ENCODE measurements at places on chromosomes 3 and 15. TPM values are rescaled to one million over a fixed set of nuclear protein-coding genes. Genes with fewer than 3 reads are reported as not detected.

The SCN11A gene
- not detected for total RNA-seq

The APOD gene
- not detected for total RNA-seq

The CIDEC gene
- 0.13 TPM for total RNA-seq

The POLQ gene
- total RNA-seq: 5.9 TPM

The SCAPER gene
- total RNA-seq: 6.3 TPM

The DUOXA2 gene
- not detected for total RNA-seq

The GPR176 gene
- 54.9 TPM for total RNA-seq

The KBTBD8 gene
- total RNA-seq: 0.38 TPM

The TRPM1 gene
- not detected for total RNA-seq

The CD96 gene
- not detected for total RNA-seq

The ARHGAP11A gene
- 3.7 TPM for total RNA-seq

The VEPH1 gene
- 14.8 TPM for total RNA-seq

The RPL29 gene
- total RNA-seq: 1,953 TPM

The SNX1 gene
- 24.5 TPM for total RNA-seq

The HOMER2 gene
- total RNA-seq: 36.4 TPM

The HTR3E gene
- total RNA-seq: not detected

The POLG gene
- 77.6 TPM for total RNA-seq

The MFGE8 gene
- 339 TPM for total RNA-seq

The MME gene
- total RNA-seq: 9.0 TPM

The MUC20 gene
- total RNA-seq: 0.38 TPM

The FBXO40 gene
- total RNA-seq: not detected

The GPR27 gene
- 0.81 TPM for total RNA-seq

The IMPG2 gene
- 0.16 TPM for total RNA-seq

The ITGB5 gene
- 216 TPM for total RNA-seq

The LMAN1L gene
- total RNA-seq: not detected

The ACOX2 gene
- total RNA-seq: 2.0 TPM

The FSIP1 gene
- total RNA-seq: 0.16 TPM

The CKMT1A gene
- not detected for total RNA-seq

The RUBCN gene
- total RNA-seq: 31.1 TPM

The NEIL1 gene
- total RNA-seq: 3.1 TPM

The LSMEM2 gene
- total RNA-seq: not detected

The CLDN18 gene
- not detected for total RNA-seq

The PTX3 gene
- 22.1 TPM for total RNA-seq

The B3GALNT1 gene
- total RNA-seq: 19.1 TPM

The ZNF660 gene
- total RNA-seq: 1.1 TPM

The WDR82 gene
- 47.2 TPM for total RNA-seq

The RMDN3 gene
- 16.1 TPM for total RNA-seq

The SLC28A1 gene
- not detected for total RNA-seq

The MYO5C gene
- 5.5 TPM for total RNA-seq

The ZPLD1 gene
- 1.1 TPM for total RNA-seq

The GNAT1 gene
- total RNA-seq: not detected

The PCSK6 gene
- 0.13 TPM for total RNA-seq

The SLC51B gene
- not detected for total RNA-seq

The CPLX3 gene
- total RNA-seq: not detected

The PLSCR2 gene
- total RNA-seq: not detected

The GRK7 gene
- total RNA-seq: not detected

The STRIT1 gene
- not detected for total RNA-seq

The TF gene
- 0.16 TPM for total RNA-seq

The DUSP7 gene
- 25.4 TPM for total RNA-seq

The IFT122 gene
- 14.0 TPM for total RNA-seq

Measured in mesangial cell (primary cell).